ENCODE measurements at places on chromosomes 6 and 20. TPM values are rescaled to one million over a fixed set of nuclear protein-coding genes. Genes with fewer than 3 reads are reported as not detected.

CCDC170 gene
- 9.1 TPM for total RNA-seq

ENPP4 gene
- 15.3 TPM for total RNA-seq

PTCRA gene
- 0.22 TPM for total RNA-seq

EEF1E1 gene
- 38.3 TPM for total RNA-seq

C6orf141 gene
- 0.33 TPM for total RNA-seq

KIFC1 gene
- not detected for total RNA-seq

ESR1 gene
- 0.28 TPM for total RNA-seq
